ENCODE measurements at places on chromosomes 13 and 19.

GRCh38 chr13:32164622-32165268 lies 133.2 kb downstream of the FRY start:
- no peak for DNase-seq

DNA sequence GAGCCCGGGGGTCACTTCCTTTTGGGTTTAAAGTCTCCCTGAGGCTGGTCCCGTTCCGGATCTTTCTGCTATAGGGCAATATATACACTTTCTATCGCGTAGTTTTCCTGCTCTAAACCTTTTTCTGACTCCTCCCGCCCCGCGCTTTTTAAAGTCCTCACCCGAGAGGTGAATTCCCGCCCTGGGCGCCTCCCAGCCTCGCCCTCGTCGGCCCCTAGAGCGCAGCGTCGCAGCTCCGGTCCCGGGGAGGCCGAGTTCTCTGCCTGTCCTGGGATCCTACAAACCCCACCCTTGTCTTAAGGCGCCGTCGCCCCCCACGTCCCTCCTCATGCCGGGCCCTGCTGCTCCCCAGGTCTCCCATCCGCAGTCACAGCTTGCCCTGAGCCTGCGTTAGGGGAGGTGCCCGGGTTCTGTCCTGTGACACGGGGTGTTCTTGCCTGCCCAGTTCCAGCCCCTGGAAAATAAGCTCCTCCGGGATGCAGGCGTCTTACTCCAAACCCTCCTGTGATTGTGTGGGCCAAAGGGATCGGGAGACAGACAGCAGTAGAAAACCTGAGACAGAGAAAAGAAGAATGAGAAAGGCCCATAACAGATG lies 491 bp downstream of the ZNF525 start:
- peak; percentile 17 for DNase-seq

GRCh38 chr13:111880185-111880584 lies 186.8 kb upstream of the SOX1 start:
- DNase-seq: no peak

- no peak for DNase-seq
These were observed 706.5 kb upstream of the MIR17HG start for GRCh38 chr13:90640976-90641375.

DNA sequence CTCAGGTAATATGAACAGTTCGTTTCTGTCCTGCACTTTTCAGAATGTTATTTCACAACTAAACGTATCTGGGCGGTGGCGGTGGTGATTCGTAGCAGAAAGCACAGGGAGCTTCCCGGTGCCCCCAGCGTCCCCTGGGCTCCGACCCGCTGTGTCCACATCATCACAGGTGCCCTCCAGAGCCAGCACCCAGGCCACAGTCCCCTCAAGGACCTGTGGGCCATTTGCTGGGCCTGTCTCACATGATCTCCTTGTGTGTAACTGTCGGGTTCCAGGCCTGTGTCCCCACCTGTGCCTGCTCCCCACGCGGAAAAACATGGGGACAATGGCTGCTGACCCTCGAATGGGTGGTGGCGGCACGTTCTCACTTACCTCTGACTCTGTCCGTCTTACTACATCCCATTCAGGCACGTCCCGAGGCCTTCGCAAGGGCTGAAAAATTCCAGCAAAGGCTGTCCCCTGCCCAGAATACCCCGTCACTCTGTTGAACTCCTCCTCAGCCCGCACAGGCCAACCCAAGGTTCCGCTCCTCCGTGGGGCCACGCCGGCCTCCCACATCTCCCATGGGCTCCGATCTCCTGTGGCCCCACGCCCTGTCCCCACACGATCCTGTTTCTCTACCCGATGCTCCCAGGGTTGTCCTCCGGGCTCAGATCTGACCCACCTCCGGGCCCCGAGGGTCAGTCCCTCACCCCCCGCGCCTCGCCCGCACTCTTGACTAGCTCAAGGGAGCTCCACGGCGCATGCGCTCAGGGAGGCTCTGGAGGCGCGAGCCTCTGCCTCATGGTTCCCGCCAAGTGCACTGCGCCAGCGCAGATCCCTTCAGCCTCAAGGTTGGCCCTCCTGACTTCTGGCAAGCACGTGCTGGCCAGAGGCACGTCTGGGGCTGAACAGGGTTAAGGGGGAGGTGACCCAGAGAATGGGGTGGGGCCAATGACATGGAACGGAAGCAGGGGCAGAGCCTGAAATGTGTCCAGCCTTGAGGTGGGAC lies 21.2 kb downstream of the DEDD2 start:
- no peak for DNase-seq

DNA sequence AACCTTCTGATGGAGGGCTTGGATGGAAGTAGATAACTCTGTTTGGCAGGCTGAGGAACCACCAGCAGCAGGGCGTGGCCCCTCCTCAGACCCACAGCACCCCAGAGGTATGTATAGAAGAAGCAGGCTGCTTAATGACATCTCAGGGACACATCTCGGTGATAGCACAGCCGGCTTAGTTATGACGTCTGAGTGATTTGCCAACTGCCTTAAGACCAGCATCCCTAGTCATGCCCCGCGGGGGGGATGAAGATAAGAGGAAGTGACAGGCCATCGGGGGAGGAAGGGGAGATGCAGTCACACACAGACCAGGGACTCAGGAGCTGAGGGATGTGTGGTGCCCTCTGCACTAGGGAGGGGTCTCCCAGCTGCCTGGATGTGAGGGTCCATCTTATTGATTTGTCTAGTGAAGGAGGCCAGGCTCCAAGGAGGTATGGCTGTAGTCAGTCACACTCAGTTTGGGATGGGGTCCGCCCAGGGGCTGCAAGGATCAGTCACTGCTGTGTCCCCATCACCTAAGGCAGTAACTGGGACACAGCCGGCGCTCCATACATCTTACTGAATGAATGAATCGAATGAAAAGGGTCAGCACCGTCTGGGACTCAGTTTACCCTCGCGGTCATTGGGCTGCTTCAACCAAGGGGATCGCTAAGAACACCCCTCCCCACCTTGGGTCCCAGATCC lies 19.2 kb upstream of the ERCC1 start:
- DNase-seq: no peak

GRCh38 chr13:46154136-46154801 lies 27.7 kb downstream of the LCP1 start:
- no peak for DNase-seq

DNA sequence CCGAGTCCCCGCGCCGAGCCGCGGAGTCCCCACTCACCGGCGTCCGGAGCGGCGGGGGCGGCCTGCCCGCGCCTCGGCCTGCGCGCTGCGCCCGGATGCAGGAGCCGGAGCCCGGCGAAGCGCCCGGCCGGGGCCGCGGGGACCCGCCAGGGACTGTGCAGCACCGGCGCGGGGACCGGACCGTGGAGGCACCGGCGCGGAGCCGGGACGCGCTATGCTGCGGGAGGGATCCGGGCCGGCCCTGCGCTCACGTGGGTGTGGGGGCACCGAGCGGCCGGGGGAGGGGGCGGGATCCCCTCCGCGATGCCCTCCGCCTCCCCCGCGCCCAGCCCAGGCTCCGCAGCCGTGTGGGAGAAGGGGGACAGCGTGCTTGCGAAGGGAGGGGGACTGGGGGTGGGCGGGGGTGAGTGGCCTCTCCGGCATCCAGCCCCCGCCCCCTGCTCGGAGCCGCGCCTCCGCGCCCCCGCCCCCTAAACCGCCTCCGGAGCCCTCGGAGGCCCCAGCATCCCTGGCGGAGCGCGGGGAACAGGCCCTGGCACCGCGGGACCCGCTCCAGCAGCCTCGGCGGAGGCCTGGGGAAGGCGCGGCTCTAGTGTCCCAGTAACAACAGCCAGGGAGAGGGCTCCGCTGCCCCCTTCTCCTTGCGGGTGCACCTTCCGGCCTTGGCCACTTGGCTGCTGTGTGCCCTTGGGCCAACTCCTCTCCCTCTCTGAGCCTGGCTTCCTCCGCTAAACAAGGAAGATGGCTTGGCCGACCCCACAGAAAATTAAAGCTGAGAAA lies at the start of gene SLC1A6:
Gene SLC1A6, minus strand, starts transcription at position 389 of the 780 bp plus-strand sequence. CDS start 6,954 bp downstream, outside the sequence.
- DNase-seq: no peak

GRCh38 chr13:58302349-58302748 lies 670.8 kb downstream of the PCDH17 start:
- no peak for DNase-seq

- DNase-seq: no peak
These were observed 20.6 kb downstream of the PCDH8 start for GRCh38 chr13:52827839-52828238.

GRCh38 chr19:18290302-18291018 lies 9.0 kb upstream of the JUND start:
- peak; percentile 93 for DNase-seq

DNA sequence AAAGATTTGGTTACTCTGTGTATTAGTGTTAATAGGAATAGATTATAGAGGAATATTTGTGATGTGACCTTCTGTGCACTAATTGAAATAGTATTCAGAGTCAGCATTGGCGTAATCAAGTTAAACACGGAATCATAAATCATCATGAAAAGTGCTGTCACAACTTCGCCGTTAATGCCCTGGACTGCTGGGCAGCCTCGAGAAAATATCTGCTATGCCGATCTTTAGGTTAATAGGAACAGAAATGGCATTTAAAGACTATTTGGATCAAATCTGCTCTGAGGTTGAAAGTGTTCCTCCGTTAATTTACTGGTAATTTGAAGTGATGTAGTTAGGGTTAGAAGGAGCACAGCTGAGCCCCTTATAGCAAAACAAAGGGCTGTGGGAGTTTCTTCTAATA lies 219.0 kb downstream of the MZT1 start:
- no peak for DNase-seq

GRCh38 chr19:52520013-52520412 lies 7.5 kb upstream of the ZNF808 start:
- DNase-seq: no peak

DNA sequence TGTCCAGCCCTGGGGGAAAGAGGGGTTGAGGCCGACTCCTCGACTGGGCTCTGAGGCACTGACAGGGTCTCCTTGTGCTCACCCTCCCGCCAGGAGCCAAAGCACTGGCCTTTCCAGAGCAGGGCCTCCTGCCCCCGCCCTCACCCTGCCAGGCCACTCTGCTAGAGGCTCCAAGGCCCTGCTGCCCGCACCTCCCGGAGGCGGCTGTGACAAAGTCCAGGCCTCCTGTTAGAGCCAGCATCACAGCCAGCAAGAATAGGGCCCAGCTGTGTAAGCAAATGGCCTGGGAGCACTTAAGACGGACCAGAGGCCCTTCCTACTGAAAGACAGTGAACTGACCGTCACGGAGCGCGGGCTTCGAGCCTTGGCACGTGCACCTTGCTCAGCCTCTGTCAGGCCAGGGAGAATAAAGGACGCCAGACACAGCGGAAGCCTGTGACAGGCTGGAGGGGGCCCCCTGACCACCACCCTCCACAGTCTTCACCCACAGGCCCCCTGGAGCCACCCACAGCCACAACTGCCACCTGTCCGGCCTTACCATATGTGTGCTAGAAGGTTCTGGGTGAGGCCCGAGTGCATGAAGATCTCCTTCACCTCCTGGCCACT lies 50.9 kb downstream of the EPS15L1 start:
- no peak for DNase-seq

- no peak for DNase-seq
These were observed 56.7 kb downstream of the AKAP11 start for GRCh38 chr13:42328672-42329071.

DNA sequence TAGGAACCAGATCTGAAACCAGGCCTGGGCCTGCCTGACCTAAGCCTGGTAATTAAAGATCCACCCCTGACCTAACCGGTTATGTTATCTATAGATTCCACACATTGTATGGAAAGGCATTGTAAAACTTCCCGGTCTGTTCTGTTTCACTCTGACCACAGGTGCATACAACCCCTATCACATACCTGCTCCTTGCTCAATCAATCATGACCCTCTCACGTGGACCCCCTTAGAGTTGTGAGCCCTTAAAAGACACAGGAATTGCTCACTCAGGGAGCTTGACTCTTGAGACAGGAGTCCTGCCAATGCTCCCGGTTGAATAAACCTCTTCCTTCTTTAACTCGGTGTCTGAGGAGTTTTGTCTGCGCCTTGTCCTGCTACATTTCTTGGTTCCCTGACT lies 27.3 kb upstream of the ZNF562 start:
- no peak for DNase-seq

DNA sequence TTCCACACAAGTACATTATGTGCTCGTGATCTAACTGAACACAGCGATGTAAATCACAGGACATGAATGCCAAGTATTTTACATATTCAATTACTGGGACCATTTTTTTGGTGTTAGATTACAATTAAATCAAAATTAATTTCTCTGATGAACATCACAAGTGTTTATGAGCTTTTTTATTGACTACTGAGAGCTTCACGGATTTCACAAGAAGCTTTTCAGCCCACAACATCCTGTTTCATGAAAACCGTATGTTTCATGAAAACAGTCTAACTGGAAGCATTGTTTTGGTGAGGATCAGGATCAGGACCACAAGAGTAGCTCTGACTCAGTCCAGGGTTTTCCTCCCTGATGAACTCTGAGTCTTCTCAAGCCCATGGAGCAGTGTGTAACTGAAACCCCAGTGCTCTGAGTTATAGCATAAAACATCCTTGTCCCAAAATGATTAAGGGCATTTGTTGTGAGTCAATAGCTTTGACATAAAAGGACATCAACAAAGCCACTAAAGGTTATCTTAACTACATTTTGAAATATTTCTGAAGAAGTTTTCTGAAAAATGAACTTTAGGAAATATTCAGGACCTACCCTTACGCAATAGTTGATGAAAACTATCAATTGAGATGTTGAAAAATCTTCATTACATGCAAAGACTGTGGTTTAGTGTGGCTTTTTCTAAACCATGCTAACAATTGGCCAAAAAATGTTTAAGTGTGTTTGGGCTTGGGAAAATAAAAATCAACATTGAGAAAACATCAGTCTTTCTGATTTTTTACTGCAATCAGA lies 49.3 kb downstream of the UFM1 start:
- DNase-seq: no peak

DNA sequence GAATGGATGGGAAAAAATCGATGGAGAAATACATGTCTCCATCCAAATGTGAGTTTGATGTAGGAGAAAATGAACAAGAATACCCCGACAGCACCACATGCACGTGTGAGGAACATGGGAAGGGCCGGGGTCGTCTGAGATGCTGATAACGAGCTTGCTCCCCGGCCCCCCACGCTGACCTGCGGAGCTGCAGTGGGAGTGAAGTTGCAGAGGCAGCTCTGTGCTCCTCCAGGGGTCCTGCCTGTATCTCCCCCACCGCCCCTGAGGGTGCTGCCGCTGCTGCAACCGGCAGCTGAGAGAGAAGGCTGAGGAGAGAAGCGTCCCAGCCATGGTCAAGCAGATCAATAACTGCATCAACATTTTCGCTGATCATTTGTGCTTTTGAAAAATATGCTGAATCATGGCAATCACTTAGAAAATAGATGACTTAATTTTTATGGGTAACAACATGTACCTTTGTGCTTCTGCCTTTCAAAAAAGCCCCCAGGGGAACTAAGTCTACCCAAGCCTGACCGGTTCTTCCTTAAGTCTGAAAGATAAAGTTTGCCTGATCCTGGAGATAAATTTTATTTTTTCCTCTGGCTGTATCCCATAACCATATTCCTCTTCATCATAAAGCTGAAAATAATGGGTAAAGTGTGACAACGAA lies 18.2 kb upstream of the NAXD start:
- DNase-seq: no peak

- no peak for DNase-seq
These were observed 55.1 kb upstream of the C1QTNF9 start for GRCh38 chr13:24254146-24254841.

GRCh38 chr19:30064348-30064699 lies 122.3 kb downstream of the URI1 start:
- DNase-seq: no peak

- DNase-seq: no peak
These were observed 783.6 kb downstream of the UQCRFS1 start for GRCh38 chr19:28429356-28429755.

GRCh38 chr19:703651-704446 lies 4.9 kb upstream of the PALM start:
- DNase-seq: peak; percentile 63

GRCh38 chr19:15631817-15632216 lies 8.9 kb upstream of the CYP4F3 start:
- DNase-seq: peak; percentile 7

- no peak for DNase-seq
These were observed 27.6 kb downstream of the CPT1C start for GRCh38 chr19:49718511-49718910.

Measured in stimulated activated CD8-positive, alpha-beta memory T cell treated with anti-CD3 and anti-CD28 coated beads, Interleukin-2, amount 100 ng/mL, for 48 hours (primary cell).